ENCODE measurements at places on chromosomes 2 and 18.
A peak's percentile ranks its signal among the peaks of the same experiment; 100 is the strongest.

GRCh38 chr2:239344857-239345216 lies 56.0 kb downstream of the HDAC4 start:
- no peak overlapping the region for H3K4me3 ChIP-seq
- H3K36me3 ChIP-seq, result peaks cover 32% of the 10 kb centered on the region
- H3K27ac ChIP-seq, result no peak overlapping the region
- peaks cover 15% of the 10 kb centered on the region for H3K4me1 ChIP-seq
- no peak for DNase-seq

DNA sequence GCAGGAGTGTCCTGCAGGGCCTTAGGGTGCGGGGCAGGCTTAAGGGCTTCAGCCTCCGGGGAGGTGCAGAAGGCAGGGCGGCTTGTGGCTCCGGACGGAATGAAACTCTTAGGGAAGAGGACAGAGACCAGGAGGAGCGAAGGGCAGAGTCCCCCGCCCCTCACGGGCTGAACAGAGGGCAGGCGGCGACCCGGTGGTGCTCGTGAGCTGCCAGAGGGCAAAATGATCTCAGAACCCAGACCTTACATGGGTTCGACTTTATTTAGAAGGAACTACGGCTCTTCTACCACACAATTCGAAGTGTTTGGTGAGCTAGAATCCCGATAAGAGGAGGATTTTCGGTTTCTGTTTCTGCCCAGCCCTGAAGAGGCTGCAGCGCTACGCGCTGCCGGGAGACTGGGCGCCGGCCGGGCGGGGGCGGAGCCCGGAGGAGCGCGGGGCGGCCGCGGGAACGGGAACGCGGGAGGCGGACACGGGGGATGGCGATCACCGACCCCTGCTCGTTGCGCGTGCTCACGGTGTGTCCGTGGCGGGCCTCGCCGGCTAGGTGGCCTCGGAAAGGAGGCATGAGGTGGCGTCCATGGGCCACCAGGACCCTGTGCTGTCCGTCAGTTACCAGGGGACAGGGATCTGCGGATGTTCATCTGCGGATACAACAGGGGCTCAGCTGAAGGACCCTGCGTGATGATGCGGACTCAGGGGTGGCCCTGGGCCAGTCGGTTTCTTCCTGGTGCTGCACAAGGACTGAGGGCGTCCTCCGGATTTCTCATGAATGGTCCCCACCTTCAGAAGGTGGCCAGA lies 4.2 kb upstream of the SP100 start:
- peaks cover 77% of the 10 kb centered on the region for H3K4me1 ChIP-seq
- no peaks in the 10 kb centered on the region for H3K27me3 ChIP-seq
- H3K27ac ChIP-seq, result peak overlapping the region; percentile 100
- H3K4me3 ChIP-seq, result peak overlapping the region; percentile 99
- peaks cover 10% of the 10 kb centered on the region for H3K36me3 ChIP-seq

- H3K4me1 ChIP-seq, result peaks cover 24% of the 10 kb centered on the region
- peak within 1 kb of the TSS; percentile 93 for H3K4me3 ChIP-seq
- H3K36me3 ChIP-seq, result no peaks in the 10 kb centered on the region
- peak within 1 kb of the TSS; percentile 95 for H3K27ac ChIP-seq
These were observed at the start of the genes PECR and TMEM169 for GRCh38 chr2:216081487-216082116. PECR (minus strand) TSS chr2:216081809; CDS start chr2:216081741, 68 bp downstream. TMEM169 (plus strand) TSS chr2:216081919; CDS start chr2:216095964, 14,045 bp downstream.

GRCh38 chr2:23695214-23695889 lies 231.6 kb downstream of the ATAD2B start:
- H3K4me3 ChIP-seq, result no peak overlapping the region
- H3K4me1 ChIP-seq, result no peaks in the 10 kb centered on the region
- no peak for DNase-seq
- H3K27me3 ChIP-seq, result no peaks in the 10 kb centered on the region
- H3K36me3 ChIP-seq, result peaks cover 18% of the 10 kb centered on the region

DNA sequence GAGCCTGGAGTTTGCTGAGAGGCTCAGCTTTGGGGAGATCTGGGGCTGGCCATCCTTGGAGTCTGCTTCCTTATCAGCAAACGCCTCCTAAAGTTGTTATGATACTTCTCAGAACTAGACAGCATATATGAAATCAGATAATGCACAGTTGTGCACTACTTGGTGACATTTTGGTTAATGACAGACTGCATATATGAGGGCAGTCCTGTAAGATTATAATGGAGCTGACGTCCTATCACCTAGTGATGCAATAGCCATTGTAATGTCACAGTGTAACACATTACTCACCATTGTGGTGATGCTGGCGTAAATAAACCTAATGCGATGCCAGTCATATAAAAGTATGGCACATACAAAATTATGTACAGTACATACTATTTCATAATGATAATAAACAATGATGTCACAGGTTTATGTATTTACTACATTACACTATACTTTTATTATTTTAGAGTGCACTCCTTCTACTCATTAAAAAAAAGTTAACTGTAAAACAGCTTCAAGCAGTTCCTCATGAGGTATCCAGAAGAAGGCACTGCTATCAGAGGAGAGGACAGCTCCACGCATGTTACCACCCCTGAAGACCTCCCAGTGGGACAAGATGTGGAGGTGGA lies 298.1 kb upstream of the REV1 start:
- no peak overlapping the region for H3K4me3 ChIP-seq
- no peaks in the 10 kb centered on the region for H3K27me3 ChIP-seq
- no peak overlapping the region for H3K27ac ChIP-seq
- H3K36me3 ChIP-seq, result peaks cover 10% of the 10 kb centered on the region
- no peak for DNase-seq

DNA sequence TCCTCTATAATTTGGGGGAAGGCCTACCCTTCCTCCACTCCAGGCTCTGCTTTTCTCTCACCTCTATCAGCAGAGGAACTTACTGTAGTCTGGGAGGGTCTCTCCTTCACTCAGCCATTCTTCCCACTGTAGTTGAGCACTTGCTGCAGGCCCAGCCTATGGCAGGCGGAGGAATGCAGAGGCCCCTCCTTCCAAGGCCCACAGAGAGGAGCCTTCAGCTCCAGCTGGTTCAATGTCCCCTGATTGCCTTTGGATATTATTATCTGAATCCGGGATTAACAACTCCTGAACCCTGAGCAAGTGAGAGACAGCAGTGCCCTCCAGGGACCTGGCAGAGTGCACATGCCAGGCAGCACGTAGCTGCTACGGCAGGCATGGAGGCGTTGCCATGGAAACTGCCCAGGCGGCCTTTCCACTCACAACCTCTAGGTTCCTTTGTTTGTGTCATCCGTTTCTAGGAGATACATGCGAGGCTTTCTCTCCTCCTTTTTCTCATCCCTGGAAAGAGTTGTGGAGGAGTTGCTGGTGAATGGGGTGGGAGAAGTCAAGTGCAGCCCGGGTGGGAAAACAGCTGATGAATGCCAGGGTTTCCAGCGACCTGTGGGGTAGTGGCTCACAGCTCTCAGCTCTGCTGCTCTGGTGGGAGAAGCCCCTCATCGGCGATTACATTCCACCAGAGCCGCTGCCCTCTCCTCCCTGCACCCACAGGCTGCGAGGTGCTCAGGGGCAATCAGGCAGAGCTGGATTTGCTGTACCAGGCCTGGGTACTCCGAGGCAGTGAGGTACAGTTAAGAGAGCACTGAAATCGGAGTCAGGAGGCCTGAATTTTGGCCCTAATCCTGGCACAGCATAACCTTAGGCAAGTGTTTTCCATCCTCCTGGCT lies 55.3 kb upstream of the HK2 start:
- H3K36me3 ChIP-seq, result no peaks in the 10 kb centered on the region
- H3K27ac ChIP-seq, result no peak overlapping the region
- H3K4me3 ChIP-seq, result no peak overlapping the region
- DNase-seq, result no peak

DNA sequence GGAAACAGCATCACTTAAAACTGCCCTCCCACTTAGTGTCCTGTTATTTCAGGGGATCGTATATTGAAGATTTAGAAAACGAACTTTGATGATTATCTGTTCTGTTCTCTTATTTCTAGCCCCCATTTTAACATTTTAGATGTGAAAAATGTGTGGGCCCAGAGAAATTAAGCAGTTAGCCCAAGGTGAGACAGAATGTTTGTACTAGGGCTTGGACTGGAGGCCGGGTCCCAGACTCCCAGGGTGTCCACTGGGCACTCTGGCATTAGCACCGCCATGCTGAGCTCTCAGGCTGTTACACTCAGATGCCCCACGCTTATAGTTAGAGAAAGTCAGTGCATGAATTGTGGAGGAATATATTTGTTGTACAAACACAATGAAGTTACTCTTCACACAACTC lies 5.5 kb upstream of the RAX start:
- DNase-seq, result no peak
- H3K36me3 ChIP-seq, result no peaks in the 10 kb centered on the region

DNA sequence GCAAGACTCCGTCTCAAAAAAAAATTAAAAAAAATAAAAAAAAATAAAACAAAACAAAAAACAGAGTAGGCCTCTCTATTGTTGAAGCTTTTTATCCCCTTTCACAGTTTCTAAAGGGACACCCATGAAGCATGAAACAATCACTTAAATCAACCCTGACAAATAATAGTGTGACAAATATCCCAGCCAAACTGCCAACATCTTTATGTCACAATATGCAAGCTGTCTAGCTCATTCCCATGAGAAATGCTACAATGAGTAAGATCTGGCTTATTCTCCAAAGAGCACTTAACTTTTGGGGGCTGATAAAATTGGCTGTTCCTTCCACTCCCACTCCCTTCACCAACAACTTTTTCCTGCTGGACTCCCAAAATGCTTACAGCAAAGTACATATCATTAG lies 21.7 kb upstream of the ABCA12 start:
- no peaks in the 10 kb centered on the region for H3K27me3 ChIP-seq
- H3K4me3 ChIP-seq, result no peak overlapping the region
- no peak for DNase-seq
- H3K36me3 ChIP-seq, result no peaks in the 10 kb centered on the region
- H3K27ac ChIP-seq, result no peak overlapping the region
- H3K4me1 ChIP-seq, result no peaks in the 10 kb centered on the region

DNA sequence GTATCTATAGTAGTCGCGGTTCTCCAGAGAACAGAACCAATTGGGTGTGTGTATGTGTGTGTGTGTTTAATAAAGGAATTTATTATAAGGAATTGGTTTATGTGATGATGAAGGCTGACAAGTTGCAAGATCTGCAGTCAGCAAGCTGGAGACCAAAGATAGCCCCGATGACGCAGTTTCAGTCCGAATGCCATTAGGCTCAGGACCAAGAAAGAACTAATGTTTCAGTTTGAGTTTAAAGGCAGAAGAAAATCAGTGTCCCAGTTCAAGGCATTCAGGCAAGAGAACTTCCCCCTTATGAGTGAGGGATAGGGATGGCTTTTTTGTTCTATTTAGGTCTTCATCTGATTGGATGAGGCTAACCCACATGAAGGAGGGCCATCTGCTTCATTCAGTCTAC lies 221.6 kb downstream of the HNMT start:
- no peaks in the 10 kb centered on the region for H3K27me3 ChIP-seq
- H3K27ac ChIP-seq, result no peak overlapping the region
- no peaks in the 10 kb centered on the region for H3K36me3 ChIP-seq

DNA sequence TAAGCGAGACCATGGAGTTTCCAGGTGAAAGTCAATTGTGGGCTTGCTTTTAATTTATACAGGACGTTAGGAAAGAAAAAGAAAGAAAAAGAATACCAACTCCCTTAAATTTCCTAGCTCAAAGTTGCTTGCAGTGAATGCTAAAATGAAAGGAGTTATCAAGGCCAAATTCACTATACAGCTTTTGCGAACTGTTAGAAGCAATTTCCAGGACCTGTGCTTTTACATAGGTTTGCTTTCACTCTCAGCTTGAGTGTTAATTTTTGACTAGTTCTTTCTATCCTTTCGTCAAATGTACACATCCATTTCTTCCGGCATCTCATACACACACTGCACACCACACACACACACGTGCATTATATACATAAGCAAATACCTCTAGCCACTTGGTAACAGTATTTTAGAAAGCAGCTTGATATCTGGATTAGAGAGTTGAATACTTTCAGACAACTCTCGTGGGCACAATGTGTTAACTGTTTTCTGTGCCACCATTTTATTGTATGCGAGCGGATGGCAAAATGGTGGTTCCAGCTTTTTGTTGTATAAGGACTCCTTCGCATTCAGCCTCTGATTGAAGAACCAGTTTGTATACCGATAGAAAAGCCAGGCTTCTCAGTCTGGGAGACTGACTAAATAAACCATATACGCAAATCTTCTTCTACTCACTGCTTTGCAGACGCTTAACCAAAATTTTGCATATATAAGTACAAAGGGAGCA lies 381.8 kb downstream of the MTX2 start:
- H3K4me3 ChIP-seq, result no peak overlapping the region
- no peaks in the 10 kb centered on the region for H3K36me3 ChIP-seq
- H3K27me3 ChIP-seq, result peaks cover 53% of the 10 kb centered on the region
- no peak for DNase-seq
- no peak overlapping the region for H3K27ac ChIP-seq

DNA sequence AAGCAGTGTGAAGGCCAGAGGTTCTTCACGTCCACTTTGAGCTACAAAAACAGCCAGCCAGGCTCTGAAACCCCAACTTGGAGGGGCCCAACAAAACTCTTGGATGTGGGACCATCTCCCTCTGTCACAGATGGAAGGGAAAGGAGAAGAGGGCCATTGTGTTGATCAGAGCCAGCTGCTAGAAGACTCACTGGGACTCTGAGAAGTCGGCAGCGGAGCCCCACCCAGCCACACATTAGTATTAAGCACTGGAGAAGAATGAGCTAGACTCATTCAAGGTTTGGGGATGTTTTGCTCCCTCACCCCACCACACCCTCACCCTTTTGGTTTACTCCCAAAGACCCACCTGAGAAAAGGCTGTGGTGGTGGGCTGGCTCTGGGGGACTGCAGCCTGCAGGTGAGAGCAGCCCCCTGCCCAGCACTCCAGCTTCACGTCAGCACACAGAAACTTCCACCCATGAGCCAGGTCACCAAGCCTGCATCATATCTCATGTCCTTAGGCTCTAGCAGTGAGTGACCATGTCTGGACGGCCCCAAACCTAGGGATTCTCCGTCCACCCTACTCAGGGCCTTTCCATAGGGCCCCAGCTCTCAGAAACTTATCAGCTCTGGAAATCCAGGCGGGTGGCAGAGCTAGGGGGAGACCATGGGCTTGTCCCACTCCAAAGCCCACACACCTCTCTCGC lies 12.6 kb downstream of the TEX51 start:
- no peak for DNase-seq
- no peaks in the 10 kb centered on the region for H3K36me3 ChIP-seq
- peaks cover 4% of the 10 kb centered on the region for H3K4me1 ChIP-seq

Measured in stimulated activated naive B cell treated with anti-CD40 and anti-IgM and Interleukin-4, amounts not matched to agents 10 μg/mL and 1 μg/mL and 100 μg/mL, for 72 hours (primary cell).